ENCODE measurements at places on chromosomes 3 and 15.
A peak's percentile ranks its signal among the peaks of the same experiment; 100 is the strongest.

DNA sequence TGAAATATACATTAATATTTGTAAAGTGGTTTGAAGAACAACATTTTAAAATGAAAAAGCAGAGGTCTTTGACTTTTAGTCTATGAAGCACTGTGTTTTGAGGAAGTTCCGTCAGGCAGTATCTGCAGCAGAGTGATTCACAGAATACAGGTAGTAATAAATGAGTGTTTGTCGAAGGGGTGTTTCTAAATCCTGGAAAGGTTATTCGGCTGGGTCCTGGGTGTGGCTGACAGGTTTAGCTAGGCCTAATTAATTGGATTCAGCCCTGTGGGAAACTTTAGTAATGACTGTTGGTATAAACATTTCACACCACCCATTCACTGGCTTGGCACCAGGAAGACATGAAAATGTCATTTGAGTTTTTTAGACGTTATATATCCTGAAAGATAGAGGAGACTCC is 51.3 kb downstream of the TIPARP start:
- DNase-seq: no peak

GRCh38 chr15:92157666-92158298 is 235.9 kb upstream of the ST8SIA2 start:
- DNase-seq: no peak

GRCh38 chr3:124584552-124585391 is 145.5 kb upstream of the UMPS start:
- DNase-seq: no peak

GRCh38 chr3:146655333-146655996 is 50.3 kb upstream of the PLSCR5 start:
- no peak for DNase-seq

GRCh38 chr3:170699158-170700053 is 113.5 kb upstream of the SLC7A14 start:
- DNase-seq: no peak

DNA sequence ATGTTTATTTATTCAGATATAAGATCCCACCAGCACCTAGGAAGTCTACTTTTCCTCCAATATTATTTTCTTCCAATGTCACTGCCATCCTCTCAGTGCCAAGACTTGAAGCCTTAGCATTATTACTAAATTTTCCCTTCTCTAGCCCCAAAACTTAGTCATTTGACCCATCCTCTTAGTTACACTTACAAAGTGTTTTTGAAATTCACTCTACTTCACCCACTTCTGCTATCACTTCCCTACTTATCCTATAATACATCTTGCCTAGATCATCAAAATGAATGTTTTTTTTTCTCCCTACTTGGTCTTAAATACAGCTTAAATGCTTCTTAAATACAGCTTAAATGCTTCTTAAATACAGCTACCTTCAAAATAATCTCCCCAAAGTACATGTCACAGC is 376.6 kb downstream of the RSL24D1 start:
- DNase-seq: no peak

- DNase-seq: no peak
Measured at GRCh38 chr3:186207515-186207914, 98.6 kb upstream of the ETV5 start.

- DNase-seq: no peak
Measured at GRCh38 chr3:101423984-101424888, 88.8 kb downstream of the SENP7 start.

GRCh38 chr3:149519912-149520311 is 45.4 kb downstream of the TM4SF4 start:
- DNase-seq: no peak

DNA sequence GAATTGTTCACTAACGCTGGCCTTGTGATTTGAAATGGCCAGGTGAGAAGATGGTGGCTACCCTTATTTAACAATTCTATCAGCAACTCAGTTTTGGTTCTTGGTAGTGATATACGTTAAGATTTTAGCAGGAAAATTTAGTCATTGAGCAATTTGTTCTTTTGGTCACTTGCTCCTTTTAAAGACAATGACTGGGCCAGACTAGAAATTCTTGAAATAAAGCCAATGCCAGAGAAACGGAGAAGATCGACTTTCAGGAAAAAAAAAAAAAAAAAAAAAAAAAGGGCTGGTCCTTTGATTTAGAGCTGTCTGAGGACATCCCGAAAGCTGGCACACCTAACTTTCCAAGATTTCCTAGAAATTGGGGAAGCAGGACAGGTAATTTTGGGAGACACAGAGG is 178.5 kb downstream of the FNDC3B start:
- no peak for DNase-seq

DNA sequence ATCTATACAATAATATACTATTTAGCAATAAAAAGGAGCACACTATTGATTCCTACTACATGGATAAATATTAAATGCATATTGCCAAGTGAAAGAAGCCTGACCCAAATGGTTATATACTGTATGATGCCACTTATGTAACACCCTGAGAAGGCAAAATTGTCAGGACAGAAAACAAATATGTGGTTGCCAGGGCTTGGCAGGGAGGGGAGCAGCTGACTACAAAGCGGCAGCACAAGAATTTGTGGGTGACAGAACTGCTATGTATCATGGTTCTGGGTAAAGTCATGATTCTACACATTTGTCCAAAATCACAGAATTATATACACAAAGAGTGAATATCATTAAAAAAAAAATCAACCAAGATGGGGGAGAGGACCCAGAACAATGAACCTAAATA is 22.5 kb downstream of the TBC1D2B start:
- DNase-seq: no peak

GRCh38 chr15:33700695-33701303 is 267.5 kb upstream of the CHRM5 start:
- no peak for DNase-seq

- peak; percentile 30 for DNase-seq
Measured at GRCh38 chr3:46065294-46065705, 38.0 kb upstream of the XCR1 start.

GRCh38 chr3:22994781-22995180 is 208.3 kb upstream of the UBE2E2 start:
- no peak for DNase-seq

DNA sequence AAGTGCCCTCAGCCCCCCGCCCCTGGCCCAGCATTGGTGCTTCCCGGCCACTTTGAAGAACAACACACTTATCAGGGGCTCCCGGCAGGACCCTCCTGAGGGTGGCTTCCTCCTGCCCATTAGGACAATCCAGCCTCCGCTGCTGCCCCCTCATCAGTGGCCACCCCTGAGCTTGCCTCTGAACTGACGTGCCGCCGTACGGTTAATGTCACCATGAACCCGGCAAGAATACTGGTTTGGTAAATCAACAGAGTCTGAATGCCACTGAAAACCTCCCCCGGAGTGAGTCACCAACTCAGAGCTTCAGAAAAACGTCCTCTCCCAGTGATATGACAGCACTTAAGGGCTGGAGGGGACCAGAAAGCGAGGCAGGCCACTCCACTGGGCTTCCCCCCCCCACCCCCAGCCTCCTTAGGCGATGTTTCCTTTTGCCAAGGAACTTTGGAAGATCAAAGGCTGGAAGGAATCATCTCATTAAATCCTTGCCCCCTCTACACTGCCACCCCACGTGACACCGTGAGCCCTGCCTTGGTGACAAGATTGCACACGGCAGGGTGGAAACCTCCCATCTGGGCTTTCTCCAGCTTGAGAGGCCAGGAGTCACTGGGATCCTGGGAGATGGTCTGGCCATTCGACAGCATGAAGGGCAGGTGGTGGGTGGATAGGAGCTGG is 142.1 kb downstream of the NUP210 start:
- no peak for DNase-seq

DNA sequence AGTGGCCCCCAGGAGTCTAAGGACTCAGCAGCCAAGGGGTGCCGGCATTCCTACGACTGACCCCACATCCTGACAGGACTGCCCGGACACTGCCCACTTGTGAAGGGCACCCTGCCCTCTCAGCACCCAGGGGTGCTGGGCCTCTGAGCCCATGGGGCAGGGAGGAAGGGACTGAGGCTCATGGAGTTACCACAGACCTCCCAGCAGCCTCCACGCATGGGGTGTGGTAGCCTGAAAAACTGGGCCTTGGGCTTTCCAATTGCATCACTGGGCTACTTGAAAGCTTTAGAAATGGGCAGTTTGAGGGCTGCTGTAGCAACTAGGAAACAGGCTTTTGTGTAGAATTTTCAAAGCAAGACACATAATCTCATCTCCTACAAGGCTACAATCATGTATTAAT is 13.2 kb downstream of the TKT start:
- DNase-seq: no peak

DNA sequence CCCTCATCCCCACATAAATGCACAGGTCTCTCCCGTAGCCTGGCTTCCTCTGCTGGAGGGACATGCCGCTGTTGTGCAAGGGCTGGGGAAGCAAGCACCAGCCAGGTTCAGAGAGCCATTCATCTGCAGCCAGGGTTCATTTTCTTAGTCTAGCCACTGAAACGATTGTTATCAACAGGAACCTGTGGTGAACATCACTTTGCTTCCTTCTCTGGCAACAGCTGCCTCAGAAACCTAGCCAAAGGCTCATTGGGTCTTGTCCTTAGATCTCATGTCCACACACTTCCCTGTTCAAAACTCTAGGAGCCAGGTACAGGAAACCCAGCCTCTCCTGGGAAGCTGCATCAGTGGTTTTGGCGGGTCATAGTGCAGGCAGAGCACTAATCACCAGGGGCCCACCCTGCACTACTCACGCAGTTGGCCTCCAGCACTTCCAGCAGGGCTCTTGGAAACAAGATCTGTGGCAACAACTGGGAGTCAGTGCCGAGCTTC is 47.0 kb downstream of the OXNAD1 start:
- no peak for DNase-seq

GRCh38 chr3:16066975-16067374 is 107.5 kb upstream of the GALNT15 start:
- DNase-seq: no peak

DNA sequence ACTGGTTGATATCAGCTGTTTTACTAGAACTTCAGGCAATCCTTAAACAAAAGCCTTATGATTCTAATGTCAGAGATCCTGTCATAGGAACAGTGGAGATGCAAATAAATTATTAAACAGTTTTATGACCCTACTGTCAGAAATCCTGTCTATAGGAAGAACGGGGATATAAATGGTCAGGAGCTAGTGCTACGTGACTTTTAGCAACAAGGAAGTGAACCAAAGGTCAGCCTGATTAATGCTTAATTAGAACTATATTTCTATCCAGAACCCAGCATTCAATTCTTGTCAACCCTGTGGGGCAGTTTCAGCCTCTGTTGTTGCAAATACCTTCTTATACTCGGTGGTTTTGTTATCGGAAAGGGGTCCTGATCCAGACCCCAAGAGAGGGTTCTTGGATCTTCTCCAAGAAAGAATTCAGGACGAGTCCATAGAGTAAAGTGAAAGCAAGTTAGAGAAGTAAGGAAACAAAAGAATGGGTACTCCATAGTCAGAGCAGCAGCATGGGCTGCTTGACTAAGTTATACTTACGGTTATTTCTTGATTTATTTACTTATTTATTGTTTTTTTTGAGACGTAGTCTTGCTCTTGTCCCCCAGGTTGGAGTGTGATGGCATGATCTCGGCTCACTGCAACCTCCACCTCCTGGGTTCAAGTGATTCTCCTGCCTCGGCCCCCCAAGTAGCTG is 59.9 kb upstream of the RNU6-1 start:
- DNase-seq: no peak

- no peak for DNase-seq
Measured at GRCh38 chr3:114299421-114299820, 5.6 kb downstream of the TIGIT start.
